Stimulated activated CD8-positive, alpha-beta memory T cell treated with anti-CD3 and anti-CD28 coated beads, Interleukin-15, amount 100 ng/mL, for 48 hours (primary cell): ENCODE measurements at places on chromosomes 3 and 15.

DNA sequence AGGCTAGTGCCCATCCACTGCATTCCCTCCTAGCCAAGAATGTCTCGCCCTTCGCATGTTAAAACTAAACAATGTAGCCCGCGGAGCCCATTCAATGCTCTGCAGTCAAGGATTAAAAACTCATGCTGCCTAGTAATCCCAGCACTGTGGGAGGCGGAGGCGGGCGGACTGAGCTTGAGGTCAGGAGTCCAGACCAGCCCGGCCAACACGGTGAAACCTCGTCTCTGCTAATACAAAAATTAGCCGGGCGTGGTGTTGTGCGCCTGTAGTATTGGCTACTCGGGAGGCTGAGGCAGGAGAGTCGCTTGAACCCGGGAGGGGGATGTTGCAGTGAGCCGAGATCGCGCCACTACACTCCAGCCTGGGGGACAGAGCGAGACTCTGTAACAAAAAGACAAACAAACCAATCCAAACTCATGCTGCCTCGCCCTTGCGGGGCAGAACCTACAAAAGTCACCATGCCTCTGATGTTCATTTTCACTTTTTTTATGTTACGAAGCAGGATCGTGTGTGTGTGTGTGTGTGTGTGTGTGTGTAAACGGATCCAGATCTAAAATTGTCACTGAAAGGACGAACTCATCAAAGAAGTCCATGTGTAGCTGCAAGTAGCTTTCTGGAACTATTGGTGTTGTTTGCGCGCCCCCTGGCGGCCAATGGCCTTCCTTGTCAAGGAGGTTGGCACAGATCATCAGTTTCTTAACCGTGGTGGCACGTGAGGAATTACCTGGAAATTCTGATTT is 54.8 kb upstream of the SPESP1 start:
- peak; percentile 75 for DNase-seq

GRCh38 chr3:104596551-104596950 is 770.2 kb upstream of the ALCAM start:
- no peak for DNase-seq

- DNase-seq, result no peak
Observed at GRCh38 chr15:22240986-22241385, 160.7 kb downstream of the OR4M2 start.

DNA sequence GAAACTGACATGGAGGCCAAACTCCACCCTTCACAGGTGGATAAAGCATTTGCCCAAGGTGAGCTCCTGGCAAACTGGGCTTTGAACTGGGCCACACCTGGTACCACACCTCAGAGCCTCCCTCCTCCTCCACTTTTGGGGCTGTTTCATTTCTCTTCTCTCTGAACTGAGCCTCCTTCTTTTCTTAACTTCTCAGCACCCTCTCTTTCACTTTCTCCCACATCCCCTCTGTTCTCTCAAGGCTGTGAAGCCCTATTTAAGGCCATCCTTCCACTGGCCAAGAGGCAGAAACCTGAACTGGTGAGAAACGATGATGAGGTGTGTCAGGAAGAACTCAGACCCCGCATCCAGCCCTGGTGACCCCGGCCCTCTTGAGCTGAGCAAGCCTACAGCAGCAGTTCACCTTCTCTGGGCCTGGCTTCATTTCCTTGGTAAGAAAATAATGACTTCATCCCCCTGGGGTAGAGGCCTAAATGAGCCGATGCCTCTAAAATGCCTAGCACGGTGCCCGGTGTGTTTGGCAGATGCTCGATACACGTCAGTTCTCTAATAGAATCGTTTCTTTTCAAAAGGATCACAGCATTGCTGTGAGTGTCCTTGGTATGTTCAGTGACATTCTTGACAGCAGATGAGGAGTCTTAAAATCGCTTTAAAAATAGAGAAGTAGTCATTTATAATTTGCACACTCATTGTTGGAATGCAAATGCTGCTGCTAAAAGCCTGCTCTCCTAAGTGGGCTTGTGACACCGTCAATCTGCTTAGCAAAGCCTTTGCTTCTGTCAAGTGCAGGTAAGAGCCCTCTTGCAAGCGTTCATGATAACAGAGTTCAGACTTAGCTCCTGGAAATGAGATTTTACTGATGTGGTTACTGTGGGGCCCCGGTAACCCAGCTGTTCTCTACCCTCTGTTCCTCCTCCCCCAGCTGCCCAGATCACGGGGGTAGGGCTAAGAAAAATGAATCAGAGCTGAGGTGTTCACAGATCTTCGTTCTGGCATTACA is 97.7 kb upstream of the ATP2B2 start:
- peak; percentile 32 for DNase-seq

- DNase-seq, result no peak
Observed at GRCh38 chr15:91861223-91861622, 7.7 kb downstream of the SLCO3A1 start.
